Stimulated activated CD4-positive, alpha-beta T cell treated with anti-CD3 and anti-CD28 coated beads, TNF-alpha, amount 100 ng/mL, for 1 hour (primary cell): ENCODE measurements at places on chromosomes 3 and 15.

DNA sequence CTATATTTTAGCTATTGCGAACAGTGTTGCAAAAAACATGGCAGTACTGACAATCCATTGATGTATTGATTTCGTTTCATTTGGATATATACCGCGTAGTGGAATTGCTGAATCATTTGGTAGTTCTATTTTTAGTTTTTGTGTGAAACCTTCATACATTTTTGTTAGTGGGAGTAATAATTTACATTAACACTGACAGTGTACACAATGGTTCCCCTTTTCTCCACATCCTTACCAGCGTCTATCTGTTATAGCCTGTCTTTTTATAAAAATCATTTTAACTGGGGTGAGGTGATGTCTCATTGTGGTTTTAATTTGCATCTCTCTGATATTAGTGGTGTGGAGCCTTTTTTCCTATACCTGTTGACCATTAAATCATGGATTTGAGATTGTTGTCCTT lies 392.4 kb upstream of the ALCAM start:
- no peak for DNase-seq

DNA sequence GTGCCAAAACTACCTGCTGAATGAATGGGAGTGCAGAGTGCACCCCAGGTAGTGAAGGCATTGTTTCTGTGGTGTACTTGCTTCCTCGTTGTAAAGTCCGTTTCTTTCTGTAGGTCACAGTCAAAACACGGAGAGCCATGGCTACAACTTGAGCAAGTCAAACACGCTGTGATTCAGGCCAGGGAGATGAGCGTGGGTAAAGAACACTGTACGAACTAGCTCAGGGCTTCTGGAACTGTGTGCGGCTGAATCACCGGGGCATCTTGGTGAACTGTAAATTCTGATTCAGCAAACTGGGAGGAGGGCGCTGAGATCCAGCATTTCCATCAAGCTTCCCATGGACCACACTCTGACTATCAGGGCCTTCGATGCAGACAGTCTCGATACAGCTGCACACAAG lies 5.0 kb upstream of the TNK2 start:
- no peak for DNase-seq

DNA sequence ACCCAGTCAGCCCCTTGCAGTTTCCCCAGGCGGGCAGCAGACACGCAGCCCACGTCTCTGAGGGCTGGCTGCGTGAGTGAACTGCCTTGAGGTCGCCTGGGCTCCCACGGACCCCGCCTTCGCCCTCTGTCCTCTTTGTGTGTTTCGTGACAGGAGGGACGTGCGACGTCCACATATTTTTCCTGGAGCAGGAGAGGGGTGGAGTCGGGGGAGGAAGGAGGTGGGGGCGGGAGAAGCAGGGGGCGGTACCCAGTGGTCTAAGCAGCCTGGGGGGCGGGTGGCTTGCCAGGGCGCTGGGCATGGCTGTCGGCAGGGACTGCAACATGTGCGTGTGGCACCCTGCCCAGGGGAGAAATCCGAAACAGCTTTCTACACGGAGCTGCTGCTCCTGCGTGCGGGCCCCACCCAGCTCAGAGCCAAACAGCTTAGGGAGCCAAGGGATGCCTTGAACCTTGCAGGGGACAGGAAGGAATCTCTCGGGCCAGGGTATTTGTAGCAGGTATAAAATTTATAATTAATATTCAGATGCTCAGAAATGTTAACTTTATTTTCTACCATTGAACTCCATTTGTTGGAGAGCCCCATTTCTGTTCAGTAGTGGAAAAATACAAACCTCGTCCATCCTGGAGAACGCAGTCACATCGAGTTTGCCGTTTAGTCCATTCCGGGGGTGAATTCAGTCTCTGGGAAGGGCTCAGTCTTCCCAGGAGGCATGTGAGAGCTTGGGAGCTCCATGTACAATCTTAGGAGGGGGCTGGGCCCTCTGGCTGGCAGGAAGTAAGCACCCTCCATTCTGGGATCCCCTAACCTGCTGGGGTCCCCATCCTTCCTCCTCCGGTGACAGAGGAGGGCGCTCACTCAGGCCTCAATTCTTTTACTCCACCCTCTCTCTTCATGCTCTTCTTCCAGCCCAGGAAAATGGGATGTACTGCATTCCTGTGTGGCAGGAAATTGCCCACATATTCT lies 79.1 kb upstream of the MEF2A start:
- no peak for DNase-seq

DNA sequence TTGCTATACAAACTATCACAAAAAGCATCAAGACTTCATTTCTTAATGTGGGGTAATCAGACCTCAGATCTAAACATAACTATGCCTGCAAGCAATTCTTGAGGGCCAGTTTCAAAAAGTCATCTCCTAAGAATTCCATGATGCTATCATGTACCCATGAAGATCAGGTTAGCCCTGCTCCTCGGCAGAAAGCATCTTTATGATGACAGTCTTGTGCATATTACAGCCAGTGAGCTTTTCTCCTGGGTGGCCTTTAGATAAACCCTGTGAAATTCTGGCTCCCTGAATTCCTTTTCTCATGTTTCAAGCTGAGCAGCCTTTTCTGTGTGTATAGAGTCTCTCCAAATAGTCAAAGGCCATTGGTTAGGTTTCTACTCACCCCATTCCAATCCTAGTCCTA lies 201.9 kb upstream of the MCTP2 start:
- DNase-seq, result no peak

GRCh38 chr15:88395241-88395640 lies 71.9 kb downstream of the MRPL46 start:
- DNase-seq, result no peak

DNA sequence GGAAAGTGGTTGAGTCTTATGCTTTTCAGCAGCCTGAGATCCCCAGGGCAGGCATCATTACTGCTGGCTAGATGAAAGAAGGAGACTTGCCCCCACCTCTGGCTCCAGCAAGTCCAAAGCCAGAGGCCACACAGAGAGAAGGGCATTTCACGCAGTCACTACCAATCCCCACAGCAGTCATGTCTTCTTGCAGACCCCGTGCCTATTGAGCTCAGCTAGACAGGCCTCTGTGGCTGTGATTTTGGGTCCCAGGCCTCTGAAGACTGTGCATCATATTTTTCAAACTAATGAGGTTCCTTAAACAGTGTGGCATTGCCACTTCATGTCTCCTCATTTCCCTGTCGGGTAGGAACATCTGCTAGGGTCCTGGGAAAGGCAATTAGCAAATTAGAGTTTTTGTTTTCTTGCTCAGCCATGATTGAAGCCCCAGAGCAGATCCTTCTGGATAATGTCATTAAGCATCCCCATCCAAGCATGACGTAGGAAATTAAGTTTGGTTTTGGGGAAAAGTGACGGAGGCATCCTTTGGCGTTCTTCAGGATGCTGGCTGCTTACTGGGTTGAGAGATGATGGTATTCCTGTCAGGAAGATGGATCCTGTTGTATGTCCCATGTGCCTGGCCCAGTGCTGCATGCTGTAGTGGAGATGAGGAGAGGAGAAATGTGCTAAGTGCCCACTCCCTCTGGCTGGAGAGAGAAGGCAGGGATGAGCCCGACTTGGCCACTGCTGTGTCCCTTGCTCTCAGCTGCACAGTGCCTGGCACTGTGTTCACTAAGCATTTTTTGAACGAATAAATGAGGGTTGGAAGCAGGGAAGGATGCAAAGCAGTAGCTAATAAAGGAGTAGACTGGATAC lies 7.0 kb downstream of the SPSB4 start:
- DNase-seq, result no peak

DNA sequence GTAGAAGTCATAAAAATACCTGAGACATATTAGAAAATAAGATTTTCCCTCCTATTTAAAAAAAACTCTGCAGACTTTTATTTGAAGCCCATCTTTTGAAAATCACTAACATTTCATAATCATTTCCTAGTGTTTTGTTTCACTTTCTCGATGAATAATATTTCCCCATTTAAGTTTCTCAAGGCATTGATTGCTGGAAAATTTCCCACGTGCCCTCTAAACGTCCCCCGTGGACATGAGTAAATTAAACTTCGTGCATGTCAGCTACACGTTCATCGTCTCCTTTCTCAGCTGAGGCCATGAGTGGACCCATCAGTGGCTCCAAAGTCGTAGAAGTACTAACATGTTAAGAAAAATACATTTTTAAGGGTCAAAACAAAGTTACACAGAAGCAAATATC lies 2.0 kb upstream of the TM2D3 start:
- no peak for DNase-seq

DNA sequence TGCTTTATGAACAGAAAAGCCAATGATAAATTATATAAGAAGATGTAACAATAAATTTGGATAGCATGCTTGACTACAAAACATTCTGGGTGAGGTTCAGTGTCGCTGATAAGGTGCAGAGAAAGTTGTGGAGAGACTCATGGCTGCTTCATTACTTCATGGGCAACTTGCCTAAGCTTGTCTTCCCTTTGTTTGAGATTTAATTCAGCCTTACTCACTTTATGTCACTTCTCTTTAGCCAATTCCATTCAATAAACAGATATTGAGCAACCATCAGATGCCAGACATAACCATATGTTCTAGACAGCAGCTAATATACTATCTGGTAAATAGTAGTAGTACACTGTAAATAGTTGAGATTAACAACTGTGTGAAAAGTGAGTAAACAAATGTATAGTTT lies 401.5 kb upstream of the FRG2C start:
- no peak for DNase-seq

- no peak for DNase-seq
Observed at GRCh38 chr3:107989661-107990060, 101.2 kb downstream of the CD47 start.

DNA sequence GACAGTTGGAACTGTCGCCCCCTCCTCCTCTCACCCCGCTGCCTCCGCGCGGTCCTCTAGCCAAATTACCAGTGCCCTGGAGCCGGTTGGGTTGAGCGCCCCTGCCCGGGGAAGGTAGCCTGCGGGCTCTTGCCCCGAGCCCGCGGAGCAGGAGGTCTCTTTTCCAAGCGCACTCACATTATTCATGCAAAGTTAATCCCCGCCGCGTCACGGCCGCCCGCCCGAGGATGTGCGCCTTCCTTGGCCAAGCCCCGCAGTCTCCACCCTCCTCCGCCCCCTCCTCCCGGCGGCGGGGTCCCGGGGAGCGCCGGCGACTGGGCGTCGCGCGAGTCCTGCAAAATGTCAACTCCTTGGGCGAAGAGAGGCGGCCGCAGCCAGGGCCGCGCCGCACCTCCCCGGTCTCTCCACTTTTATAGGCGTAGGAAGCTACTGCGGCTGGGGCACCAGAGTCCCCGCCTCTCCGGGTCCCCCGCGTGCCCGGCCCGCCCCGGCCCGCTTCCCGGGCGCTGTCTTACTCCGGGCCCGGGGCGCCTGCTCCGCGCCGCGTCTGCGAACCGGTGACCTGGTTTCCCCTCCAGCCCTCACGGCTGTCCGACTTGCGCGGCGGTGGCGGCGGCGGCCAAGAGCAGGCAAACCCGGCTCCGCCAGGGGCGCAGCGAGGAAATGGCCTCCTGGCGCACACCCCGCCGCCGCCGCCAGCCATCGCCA lies at the start of gene THRB:
THRB (minus strand) TSS at position 233 of the 708 bp plus-strand sequence.
- DNase-seq, result no peak

- DNase-seq, result no peak
Observed at GRCh38 chr15:62849316-62850106, 193.0 kb upstream of the TPM1 start.

GRCh38 chr3:52473026-52473425 lies 17.6 kb downstream of the NISCH start:
- no peak for DNase-seq
